Cortex of kidney (tissue), 1 donor: ENCODE measurements at places on chromosomes 7 and 10.

- no peak for DNase-seq
Measured at GRCh38 chr7:106034383-106034782, 71.3 kb downstream of the CDHR3 start.

DNA sequence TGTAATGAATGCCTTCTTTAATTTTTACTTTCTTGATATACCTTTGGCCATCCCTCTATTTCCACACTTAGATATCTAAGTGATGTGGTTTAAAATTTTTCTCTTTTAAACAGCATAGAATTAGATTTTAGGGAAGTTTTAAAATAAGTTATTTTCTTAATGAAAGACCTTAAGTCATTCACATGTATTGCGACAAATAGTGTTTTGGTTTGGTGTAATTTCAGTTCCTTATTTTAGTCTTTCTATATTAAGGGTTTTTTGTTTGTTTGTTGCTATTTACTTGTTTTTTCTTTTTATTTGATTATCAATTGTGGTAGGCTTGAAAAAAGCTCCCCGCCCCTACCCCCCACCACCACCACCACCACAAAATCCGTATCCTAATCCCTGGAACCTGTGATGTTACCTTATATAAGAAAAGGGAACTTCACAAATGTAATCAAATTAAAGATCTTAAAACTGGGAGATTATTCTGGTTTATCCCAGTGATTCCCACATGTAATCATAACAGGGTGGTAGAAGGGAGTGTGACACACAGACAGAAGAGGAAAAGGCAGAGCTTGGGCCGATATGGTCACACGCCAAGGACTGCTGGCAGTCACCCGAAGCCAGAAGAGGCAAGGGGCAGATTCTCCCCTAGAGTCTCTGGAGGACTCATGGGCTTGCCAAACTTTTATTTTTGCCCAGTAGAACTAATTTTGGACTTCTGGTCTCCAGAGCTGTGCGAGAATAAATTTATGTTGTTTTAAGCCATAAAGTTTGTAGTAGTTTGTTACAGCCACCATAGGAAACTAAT lies 149.7 kb downstream of the NPSR1 start:
- no peak for DNase-seq

- DNase-seq, result no peak
Measured at GRCh38 chr10:31820778-31821369, 107.8 kb downstream of the ARHGAP12 start.

DNA sequence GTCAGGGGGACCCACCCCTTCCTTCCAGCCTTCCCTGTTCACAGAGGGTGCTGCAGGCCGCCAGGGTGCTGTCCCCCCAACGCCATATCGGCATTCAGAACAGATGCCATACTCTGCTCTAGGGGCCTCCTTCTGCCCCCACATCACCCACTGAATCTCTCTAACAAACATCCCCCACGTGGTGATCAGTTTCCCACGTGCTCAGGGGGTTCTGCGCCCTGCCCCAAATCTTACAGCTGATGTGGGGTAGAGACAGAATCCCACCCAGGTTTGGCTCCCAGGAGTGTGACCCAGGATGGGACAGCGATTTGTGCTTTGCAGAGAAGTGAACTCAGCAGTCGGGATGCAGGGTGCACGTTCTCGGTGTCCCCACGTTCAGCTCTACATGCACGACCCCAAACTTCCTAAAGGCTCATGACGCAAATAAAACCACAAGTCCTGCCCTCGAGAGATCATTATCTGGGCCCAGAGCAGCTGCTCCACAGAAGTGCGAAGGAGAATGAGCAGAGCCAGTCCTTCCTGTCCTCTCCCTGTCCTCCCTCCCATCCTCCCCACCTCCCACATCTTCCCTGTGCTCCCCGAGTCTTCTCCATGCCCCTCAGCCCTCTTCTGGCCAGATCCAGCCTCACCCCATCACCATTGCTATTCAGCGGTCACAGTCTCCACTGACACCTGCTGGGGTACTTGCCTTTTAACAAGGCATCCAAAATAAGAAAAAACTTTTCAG lies 423.4 kb downstream of the DNAJB6 start:
- no peak for DNase-seq

DNA sequence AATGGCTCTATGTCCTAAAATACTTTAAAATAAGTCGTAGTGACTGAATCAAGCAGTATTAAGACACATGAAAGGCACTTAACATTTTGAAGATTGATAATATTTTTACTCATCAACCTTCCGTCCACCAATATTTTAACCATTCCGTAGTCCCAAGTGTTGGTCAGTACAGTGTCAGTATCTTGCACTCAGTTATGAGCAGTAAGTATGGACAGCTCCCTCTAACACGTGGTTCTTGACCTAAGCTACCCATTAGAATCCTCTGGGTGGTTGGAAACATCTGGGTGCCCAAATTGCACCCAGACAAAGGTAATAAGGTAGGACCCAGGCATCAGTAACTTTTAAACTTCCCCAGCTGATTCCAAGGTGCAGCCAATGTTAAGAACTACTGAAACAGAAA lies 260.2 kb downstream of the HDAC9 start:
- no peak for DNase-seq

DNA sequence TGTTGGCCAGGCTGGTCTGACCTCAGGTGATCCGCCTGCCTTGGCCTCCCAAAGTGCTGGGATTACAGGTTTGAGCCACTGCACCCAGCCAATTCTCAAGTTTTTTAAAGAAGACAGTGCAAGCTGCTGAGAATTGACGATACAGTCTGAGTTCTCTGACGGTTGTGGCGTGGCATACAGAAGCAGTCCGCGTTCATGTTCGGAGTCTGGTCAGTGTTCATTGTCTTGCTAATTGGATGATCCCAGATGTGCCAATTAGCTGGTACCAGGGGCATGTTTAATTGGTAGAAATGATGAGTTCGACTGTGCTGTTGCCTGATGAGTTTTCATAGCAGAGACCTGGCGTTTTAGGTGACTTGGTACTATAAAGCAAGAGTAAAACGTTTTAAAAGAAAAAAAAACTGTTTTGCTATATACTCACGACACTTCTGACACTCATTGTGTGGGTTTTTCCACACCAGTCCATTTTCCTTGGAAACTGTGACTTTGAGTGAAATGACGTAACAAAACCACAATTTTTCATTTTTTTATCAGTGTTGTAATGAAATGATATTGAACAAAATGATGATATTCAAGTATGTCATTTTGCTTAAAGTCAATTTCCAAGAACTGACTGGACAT lies 32.3 kb downstream of the CAMK1D start:
- no peak for DNase-seq

GRCh38 chr10:110865186-110865808 lies 6.4 kb upstream of the PDCD4 start:
- no peak for DNase-seq

GRCh38 chr10:132689721-132690360 lies 96.1 kb downstream of the NKX6-2 start:
- no peak for DNase-seq

DNA sequence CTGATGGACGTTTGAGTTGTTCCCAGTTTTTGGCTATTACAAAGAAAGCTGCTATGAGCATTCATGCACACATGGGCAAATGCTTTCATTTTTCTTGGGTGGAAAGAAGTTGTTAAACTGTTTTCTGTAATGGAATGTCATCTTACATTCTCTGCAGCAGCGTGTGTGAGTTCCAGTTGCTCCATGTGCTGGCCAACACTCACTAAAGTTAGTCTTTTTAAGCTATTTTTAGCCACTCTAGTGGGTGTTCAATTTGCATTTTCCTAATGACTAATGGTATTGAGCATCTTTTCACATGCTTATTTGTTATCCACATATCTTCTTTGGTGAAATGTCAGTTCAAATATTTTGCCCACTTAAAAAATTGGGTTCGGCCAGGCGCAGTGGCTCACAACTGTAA lies 82.8 kb upstream of the COL13A1 start:
- no peak for DNase-seq

- no peak for DNase-seq
Measured at GRCh38 chr10:103630156-103630555, 136.7 kb downstream of the NEURL1 start.

GRCh38 chr10:49049660-49050059 lies 65.7 kb downstream of the VSTM4 start:
- DNase-seq, result no peak

DNA sequence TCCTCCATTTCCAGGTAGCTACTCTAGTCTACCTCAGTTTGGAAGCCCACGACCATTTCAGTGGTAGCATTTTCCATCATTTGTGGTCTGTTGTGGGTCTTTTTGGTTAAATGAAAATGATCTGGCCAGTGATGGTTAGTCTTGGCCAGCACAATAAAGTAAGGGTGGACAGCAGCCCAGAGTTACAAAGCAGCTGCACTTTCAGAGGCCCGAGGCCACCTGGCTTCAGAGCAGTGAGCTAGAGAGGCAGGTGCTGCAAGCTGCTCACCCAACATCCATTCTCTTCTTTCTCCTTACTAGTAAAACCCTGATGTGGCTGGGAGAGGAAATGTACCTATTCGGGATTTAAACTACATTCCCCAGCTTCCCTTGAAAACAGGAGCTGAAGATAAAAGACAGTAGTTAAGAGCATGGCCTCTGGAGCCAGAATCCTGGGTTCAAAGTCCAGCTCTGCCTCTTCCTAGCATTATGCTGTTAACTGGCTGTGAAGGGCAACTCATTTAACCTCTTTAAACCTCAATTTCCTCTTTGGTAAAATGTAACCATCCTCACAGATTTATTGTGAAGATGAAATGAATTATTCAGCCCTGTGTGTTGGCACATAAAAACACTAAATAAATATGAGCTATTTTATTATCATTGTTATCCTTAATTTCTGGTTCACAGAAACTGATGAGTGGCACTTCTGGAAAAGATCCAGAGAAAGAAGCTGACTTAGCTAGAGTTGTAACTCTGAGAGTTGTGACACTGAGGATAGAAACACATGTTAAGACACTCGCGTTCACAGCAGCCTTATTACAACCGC lies 517.4 kb downstream of the PARD3 start:
- DNase-seq, result no peak

- DNase-seq, result no peak
Measured at GRCh38 chr10:8254350-8254749, 199.9 kb downstream of the GATA3 start.

DNA sequence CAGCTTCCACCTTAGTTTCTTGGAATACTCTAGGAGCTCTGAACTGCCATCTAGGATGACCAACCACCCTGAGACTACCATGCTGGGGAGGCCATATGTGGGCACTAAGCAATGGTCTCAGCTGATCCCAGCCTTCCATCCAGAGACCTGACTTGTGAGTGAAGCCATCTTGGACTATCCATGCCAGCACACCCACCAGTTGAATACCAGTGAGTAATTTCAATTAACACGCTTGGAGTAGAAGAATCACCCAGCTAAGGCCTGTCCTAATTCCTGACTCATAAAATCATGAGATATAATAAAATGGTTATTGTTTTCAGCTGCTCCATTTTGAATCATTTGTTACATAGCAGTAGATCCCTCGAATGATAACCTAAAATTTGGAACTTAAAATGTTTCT lies 5.2 kb upstream of the KIF5B start:
- no peak for DNase-seq

GRCh38 chr7:125218076-125218475 lies 288.5 kb upstream of the POT1 start:
- DNase-seq, result no peak

DNA sequence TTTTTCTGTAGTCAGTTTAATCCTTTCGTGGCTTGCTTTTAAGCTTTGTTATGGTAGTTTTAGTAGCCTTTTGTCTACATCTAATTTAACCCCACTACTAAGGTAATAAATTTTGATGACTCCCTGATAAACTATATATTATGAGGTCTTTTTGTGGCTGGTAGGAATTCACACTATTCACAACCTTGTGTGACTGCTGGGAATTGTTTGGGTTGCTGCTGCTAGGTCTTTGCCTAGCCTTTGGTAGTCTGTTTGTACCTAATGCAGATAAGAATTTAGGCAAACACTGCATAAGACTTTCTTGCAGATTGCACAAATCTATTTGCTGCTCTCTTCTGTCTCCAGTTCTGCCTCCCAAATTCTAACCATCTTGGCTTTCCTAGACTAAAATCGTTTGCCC lies 58.3 kb downstream of the SHOC2 start:
- no peak for DNase-seq

GRCh38 chr7:19111474-19112273 lies 5.8 kb downstream of the TWIST1 start:
- DNase-seq, result no peak

DNA sequence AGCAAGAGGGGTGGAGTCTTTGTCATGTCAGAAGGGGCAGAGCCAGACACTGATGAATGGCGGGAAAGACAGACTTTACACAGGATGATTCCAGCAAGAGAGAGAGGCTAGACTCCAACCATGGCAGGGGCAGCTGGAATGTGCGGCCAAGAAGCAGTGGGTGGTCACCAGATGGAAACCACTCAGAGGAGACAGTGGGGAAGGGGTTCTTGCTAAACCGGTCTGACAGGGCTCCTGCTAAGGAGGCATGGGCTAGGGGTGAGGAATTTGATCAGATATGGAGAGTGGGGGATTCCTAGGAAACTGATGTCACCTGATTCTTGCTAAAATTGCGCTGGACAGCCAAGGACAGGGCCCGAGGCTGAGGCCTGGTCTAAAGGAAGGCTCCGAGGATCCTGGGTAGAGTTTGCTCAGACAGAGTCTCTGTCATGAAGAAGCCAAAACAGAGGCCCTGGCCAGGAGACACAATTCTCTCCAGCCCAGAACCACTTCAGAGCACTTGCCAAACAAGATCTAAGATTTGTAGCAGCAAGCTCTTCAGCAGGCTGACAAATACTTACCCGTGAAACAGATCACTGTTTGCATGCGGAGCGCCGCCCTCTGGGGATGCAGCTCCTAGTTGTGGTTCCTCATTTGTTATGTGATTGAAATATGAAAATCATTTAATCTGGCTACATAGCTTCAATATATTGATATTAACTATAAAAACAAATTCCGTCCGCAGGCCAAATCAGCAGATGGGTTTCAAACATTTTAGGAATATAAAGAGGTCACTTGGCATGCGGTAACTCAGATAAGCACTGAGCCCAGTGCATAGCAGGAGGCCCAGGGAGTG lies 377.0 kb downstream of the TCERG1L start:
- no peak for DNase-seq

DNA sequence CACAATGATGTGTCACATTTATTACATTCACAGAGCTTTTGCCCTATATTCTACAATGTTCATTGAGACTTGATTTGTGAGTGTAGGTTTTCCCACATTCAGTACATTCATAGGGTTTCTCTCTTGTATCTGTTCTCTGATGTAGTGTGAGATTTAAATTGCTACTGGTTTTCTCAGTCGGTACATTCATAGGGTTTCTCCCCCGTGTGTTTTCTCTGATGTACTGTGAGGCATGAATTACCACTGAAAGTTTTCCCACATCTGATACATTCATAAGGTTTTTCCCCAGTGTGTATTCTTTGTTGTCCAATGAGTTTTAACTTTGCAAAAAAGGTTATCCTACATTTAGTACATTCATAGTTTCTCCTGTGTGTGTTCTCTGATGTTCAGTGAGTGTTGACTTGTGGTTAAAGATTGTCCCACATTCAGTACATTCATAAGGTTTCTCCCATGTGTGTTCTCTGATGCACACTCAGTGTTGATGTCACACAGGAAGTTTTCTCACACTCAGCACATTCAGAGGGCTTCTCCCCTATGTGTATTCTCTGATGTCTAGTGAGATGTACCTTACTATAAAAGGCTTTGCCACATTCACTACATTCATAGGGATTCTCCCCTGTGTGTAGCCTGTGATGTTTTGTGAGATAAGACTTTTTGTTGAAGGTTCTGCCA lies 63.0 kb downstream of the ZNF248 start:
- no peak for DNase-seq

GRCh38 chr7:23347033-23347681 lies 48.0 kb downstream of the MALSU1 start:
- no peak for DNase-seq
